ELR (cell line): ENCODE measurements at places on chromosomes 5 and 9.

- DNase-seq: no peak
Observed at GRCh38 chr5:134444941-134445471, 33.3 kb upstream of the CDKN2AIPNL start.

DNA sequence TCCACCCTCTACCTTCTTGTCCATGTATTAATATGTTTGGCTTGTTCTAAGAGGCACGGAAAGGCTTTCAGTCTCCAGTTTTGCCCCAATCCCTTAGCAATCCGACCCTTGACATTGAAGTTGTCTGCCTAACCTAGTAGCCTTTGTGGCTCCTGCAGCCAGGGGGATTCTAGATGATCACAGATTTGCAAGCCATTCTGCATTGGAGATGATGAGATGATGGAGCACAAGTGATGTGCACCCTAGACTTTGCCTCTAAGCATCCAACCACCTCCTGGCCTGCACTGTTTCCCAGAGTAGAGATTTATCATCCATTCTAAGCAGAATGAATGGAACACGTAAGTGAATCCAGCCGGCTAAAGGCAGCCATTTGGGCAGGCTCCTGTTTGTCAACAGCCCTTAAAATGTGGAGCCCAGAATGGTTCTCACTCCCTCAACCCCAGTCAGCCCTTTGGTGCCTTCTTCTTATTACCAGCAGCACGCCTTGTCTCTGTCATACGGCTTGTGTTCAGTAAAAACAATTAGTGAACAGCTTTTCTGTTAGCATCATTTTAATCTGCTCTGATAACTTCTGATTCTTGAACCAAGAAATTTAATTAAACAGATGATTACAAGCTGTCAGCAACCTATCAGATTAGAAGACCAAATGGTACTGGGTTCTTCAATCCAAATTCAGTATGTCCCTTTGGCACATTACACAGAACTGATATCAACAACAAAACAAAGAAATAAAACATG lies 5.7 kb upstream of the TRAF1 start:
- no peak for DNase-seq

GRCh38 chr5:150057052-150057451 lies 29.3 kb downstream of the CSF1R start:
- no peak for DNase-seq

DNA sequence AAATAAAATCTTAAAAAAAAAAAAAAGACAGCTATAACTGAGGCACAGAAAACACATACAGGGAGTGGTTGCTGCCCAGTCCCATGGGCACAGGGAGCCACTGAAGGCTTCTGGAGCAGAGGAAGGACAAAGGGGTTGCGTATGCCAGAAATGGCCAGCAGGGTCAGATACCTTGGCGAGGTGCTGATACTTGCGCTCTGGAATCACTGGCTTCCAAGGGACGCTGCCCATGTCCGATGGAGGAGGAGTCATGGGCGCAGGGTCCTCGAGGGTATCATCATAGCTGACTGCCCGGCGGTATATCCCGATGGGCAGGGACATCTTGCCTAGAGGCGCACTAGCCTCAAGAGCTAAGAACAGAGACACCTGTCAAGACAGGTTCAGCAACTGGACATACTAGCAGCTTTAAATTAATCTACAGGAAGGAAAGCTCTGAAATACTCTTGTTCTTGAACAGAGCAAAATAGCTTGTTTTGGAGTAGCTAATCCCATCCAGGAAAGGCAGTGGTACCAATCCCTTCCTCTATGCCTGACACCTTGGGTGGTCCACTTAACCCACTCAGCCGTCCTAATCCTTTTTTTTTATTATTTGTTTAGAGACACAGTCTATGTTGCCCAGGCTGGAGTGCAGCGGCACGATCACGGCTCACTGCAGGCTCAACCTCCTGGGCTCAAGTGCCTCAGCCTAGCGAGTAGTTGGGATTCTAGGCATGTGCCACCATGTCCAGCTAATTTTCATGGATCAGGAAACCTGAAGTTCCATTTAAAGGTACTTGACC lies 6.0 kb downstream of the KIAA1191 start:
- no peak for DNase-seq

GRCh38 chr5:139382807-139383206 lies 290 bp downstream of the SLC23A1 start:
- DNase-seq: no peak

DNA sequence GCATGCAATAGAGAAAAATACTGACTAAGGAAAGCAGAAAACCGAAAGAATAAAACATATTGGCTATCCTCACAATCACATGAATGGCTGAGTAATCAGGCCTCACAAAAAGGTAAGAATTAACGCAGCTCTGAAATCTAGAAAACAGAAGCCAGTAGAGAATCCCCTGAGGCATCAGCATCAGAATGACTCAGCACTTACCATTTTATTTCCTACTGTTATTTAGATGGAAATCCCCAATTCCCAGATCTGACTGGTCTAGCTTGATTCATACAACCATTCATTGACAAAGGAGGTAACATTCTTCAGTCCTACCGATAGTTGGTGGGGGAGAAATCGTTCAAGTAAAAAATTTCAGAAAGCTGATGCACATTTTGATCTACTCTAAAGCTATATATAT lies 1408.4 kb upstream of the WWC1 start:
- DNase-seq: peak; percentile 1

- no peak for DNase-seq
Observed at GRCh38 chr5:153774686-153775085, 264.0 kb downstream of the FAM114A2 start.

- peak; percentile 51 for DNase-seq
Observed at GRCh38 chr5:77224672-77225355, 14.3 kb downstream of the PDE8B start.

DNA sequence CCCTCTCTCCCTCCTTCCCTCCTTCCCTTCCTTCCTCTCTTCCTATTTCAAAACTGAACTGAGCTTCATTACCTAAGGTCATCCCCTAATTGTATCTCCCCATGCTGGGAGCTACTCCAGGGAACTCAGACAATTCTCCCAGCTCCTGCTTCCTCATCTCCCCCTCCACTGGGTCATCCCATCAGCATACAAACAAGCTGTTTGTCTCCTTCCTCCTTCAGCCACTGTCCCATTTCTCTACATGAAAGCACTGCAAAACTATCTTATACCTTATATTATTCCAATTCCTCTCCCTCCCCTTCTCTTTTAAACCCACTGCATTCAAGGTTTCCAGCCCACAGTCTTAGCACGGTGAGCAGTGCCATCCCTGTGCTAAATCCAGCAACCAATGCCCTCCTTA lies 262.4 kb downstream of the AGTPBP1 start:
- no peak for DNase-seq

- DNase-seq: peak; percentile 5
Observed at GRCh38 chr5:93884254-93884653, 142.9 kb upstream of the POU5F2 start.

GRCh38 chr5:2753452-2754420 lies 2.3 kb upstream of the IRX2 start:
- DNase-seq: no peak

DNA sequence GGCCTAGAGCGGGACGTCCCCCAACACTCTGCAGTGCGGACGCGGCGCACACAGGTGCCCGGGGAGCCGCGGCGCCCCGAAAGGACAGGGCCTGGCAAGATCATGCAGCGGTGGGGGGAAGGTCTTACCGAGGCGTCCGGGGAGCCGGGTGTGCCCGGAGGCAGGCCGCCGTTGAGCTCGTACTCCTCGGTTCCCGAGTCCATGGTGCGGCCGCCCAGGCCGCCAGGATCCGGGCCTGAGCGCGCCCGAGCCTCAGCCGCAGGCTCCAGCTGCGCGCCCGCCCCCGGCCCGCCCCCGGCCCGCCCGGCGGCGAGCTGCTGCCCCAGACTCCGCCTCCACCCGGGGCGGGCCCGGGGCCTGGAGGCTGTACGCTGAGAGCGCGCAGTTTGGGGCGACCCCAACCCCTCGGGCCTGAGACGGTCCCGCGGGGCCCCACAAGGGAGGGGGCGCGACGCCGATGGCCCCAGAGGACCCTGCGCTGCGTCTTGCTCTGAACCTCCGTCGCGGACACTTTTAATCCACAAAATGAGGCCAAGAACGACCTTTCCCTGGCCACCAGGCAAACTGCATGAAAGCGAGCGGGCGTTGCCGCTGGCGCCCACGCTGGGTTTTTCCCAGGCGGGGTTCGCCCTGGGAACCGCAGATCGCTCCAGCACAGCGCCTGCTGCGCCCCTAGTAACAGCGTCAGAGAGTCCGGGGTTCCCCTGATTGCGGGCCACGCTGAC lies at the start of gene NINJ1:
NINJ1 (minus strand) TSS at position 237 of the 725 bp plus-strand sequence; CDS start at position 203, 34 bp downstream.
- peak; percentile 76 for DNase-seq

DNA sequence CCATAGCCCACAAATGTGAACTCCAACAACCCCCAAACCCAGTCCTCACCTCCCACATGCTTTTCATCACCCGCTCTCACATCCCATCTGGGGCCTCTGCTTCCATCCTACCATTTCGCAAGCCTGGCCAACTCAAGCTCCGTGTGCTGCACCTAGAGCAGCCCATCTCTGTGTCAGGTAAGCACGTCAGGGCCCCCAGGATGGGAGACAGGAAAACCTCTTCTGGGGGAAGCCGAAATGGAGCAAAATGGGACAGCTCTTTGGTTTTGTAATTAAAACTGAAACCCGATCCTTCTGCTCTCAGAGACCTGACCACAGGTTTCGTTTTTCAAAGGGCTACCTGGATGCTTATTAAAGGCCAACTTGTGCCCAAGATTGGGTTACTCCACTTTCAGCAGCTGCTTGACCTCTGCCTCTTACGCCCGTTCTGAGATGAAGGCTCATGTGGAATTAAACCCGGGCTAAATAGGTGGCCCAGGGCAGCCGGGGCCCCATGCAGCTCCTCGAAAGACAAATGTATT lies 287.7 kb downstream of the SLIT3 start:
- no peak for DNase-seq

GRCh38 chr5:52269859-52270258 lies 517.9 kb upstream of the ITGA1 start:
- no peak for DNase-seq

DNA sequence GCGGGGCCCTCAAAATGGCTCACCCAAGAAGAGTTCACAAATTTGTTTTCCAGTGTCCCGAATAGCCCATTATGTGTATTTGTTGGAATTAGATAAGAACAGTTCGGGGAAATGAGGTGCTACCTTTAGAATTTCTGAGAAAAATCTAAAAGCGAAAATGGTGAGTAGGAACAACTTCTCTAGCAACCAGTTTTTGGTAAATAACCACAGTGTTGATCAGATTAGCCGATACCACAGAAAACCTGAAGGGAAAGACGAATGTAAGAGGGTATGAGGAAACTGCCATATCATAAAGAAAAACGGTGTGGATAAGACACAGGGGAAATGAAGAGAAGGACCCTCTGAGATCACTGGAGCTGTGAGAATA lies 31.0 kb downstream of the ADAM19 start:
- DNase-seq: no peak

GRCh38 chr5:154863291-154864080 lies 5.1 kb downstream of the CNOT8 start:
- no peak for DNase-seq

DNA sequence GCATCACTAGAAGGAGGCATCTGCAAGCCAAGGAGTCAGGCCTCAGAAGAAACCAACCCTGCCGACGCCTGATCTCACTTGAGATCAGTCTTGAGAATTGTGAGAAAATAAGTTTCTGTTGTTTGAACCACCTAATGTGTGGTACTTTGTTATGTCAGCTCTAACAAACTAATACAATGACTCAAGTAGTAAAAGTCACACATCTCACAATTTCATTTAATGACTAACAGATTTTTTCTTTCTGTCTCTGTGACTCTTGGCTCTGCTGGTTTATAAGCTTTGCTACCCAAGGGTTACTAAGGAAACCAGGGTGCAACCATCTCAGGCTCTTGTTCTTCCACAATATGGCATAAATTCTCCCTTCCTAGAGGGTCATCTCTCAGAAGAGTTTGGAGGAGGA lies 315.8 kb upstream of the GRAMD2B start:
- no peak for DNase-seq

DNA sequence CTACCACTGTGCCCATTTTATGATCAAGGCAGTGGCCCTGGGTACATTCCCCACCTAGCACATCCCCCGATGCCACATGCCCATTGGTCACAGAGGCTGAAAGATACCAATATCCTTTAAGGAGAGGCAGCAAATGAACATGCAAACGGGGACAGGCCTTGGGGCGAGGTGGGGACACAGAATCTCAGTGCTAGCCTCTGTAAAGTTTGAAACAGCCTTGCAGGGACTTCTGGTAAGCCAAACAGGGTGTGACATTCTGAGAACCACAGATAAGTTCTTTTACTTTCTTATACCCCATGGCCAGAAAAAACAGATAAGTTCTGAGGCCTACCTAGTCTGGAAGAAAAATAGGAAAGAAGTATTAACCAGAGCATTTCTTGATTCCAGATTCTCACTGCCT lies 60.5 kb downstream of the ACER2 start:
- no peak for DNase-seq

- peak; percentile 69 for DNase-seq
Observed at GRCh38 chr9:73153793-73154227, 2.1 kb downstream of the ANXA1 start.

- peak; percentile 30 for DNase-seq
Observed at GRCh38 chr9:92947268-92948037, at the start of gene FGD3. Gene FGD3, plus strand, starts transcription at chr9:92947523. Its CDS starts 28,734 bp downstream, at chr9:92976257.

DNA sequence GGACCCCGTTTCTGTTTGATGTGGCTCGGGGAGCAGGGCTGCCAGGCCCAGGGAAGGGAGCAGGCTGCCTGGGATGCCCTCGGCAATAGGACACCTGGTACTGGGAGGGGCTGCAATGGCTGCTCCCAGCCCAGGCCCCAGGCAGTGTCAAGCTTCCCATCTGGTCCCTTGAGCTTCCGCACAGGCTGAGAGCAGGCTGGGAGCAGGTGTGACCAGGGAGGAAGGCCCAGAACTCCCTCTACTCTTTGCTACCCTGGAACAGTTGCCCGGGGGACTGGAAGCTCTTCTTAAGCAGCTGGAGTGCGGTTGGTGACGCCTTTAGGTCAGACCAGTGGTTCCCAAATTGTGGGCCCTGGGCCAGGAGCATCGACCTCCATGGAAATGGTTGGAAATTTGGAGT lies 186.9 kb downstream of the GADD45G start:
- DNase-seq: no peak

DNA sequence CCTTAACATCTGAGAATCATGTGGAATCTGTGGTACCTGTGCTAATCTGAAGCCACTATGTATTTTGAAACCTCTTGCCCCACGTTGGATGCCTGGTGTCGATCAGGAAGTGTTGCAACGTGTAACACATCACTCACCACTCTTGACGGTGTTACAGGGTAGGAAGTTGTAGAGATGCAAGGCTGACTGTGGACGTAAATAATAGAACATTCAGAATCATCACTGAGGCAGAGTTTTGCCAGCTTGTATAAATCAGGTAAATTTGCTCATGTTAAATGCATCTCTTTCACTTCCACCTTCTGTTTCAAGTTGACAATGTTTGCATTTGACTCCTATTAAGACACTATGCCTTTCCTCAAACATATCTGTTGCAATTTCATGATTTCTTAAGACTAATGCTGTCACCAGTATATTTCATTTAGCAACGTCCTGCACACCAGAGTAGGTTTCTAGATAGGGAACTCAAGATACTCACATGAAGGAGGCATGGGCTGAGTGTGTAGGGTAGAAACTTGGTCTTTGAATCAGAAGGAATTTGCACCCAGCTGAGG lies 38.1 kb downstream of the BASP1 start:
- peak; percentile 48 for DNase-seq

DNA sequence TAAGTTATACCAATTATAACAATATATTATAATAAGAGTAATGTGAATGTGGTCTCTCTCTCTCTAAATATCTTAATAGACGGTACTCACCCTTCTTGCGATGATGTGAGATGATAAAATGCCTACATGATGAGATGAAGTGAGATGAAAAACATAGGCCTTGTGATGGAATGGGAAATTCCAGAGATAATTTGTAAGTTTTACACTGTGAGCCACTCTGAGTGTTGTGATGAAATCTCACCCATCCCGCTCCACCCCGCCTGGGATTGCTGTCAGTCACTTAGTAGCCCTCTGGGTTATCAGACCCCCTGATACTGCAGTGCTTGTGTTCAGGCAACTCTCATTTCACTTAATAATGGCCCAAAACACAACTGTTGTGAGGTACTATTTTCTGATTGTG lies 10.5 kb downstream of the SUSD3 start:
- no peak for DNase-seq
